ENCODE measurements at places on chromosomes 11 and 22.

DNA sequence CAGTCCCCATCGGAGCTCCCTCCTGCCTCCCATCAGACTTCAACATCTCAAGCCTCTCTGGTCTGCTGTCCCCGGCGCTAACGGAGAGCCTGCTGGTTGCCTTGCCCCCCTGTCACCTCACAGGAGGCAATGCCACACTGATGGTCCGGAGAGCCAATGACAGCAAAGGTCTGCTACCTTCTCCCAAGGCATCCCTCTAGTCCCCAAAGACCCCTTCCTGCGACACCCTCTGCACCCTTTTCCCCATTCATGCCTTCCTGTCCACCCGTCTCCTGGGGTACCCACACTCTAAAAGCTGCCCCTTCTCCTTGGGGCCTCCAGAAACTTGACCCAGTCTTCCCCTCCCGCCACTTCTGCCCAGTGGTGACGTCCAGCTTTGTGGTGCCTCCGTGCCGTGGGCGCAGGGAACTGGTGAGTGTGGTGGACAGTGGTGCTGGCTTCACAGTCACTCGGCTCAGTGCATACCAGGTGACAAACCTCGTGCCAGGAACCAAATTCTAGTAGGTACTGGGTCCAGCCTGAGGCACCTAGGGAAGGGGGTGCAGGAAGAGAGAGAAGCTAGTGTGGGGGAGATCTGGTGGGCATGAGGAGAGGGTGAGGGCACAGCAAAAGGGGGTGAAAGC, 860 bp downstream of the UPK2 start:
- DNase-seq: no peak

- no peak for DNase-seq
These were observed 10.2 kb downstream of the CCDC34 start for GRCh38 chr11:27352781-27353180.

DNA sequence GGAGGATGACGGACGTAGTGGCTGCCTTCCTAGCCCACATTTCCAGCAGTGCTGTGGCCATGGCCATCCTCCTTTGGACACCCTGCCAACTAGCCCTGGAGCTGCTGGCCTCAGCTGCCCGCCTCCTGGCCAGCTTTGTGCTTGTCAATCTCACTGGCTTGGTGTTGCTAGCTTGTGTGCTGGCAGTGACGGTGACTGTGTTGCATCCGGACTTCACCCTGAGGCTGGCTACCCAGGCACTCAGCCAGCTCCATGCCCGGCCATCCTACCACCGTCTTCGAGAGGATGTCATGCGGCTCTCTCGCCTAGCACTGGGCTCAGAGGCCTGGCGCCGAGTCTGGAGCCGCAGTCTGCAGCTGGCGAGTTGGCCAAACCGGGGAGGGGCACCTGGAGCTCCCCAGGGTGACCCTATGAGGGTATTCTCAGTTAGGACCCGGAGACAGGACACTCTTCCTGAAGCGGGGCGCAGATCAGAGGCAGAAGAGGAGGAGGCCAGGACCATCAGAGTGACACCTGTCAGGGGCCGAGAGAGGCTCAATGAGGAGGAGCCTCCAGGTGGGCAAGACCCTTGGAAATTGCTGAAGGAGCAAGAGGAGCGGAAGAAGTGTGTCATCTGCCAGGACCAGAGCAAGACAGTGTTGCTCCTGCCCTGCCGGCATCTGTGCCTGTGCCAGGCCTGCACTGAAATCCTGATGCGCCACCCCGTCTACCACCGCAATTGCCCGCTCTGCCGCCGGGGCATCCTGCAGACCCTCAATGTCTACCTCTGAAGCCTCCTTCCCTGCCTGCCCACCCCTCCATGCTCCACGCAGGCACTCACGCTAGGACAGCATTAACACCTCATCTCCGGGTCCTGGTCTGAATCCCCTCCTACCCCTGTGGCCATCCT, 1.6 kb downstream of the RNF26 start:
- DNase-seq: no peak

- DNase-seq: peak; percentile 60
These were observed 16.3 kb upstream of the CYP2R1 start for GRCh38 chr11:14908214-14908880.

- DNase-seq: no peak
These were observed 74.4 kb downstream of the MS4A13 start for GRCh38 chr11:60589611-60590010.

DNA sequence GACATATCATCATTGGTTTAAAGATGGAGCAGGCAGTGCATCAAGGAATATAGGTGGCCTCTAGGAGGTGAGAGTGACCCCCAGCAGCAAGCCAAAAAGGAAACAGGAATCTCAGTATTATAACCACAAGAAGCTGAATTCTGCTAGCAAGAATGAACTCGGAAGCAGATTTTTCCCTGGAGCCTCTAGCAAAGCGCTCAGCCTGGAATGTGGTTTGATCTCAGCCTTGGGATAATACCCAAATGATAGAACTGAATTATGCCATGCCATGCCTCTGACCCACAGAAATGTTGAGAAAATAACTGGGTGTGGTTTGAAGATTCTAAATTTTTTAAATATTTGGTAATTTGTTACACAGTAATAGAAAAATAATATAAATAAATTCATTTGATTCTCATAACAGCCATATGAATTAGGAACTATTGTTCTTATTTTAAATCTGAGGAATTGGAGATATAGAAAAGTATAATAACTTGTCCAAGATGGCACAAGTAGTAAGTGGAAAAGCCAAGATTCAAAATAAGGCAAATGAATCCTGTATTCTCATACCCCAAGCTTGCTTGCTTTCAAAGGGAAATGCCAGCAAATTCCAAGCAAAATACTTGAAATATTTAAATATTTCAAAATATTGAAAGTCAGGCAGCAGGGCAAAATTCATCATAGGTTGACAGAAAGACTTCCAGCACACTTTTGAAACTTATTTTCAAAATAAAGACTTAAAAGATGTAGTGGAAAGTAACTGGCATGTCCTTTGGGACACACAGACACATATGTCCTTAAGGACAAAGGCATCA, 567.4 kb downstream of the KCNA4 start:
- no peak for DNase-seq

DNA sequence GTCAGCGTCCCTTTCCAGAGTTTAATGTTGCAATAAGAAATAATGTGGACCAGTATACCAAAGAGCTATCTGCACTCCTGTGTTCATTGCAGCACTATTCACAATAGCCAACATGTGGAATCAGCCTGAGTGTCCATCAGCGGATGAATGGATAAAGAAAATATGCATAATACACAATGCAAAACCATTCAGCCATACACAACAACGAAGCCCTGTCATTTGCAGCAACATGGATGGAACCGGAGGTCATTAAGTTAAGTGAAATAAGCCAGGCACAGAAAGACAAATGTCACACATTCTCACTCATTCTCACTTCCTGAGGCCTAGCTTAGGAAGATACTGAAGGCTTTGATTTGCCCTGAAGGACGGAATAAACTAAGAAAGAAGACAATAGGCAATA, 22.1 kb downstream of the SLC5A4 start:
- no peak for DNase-seq

GRCh38 chr11:114059278-114059983, at the start of gene ZBTB16:
Gene ZBTB16 (plus strand): TSS chr11:114059711. CDS start chr11:114063301, 3,590 bp downstream.
- DNase-seq: no peak

DNA sequence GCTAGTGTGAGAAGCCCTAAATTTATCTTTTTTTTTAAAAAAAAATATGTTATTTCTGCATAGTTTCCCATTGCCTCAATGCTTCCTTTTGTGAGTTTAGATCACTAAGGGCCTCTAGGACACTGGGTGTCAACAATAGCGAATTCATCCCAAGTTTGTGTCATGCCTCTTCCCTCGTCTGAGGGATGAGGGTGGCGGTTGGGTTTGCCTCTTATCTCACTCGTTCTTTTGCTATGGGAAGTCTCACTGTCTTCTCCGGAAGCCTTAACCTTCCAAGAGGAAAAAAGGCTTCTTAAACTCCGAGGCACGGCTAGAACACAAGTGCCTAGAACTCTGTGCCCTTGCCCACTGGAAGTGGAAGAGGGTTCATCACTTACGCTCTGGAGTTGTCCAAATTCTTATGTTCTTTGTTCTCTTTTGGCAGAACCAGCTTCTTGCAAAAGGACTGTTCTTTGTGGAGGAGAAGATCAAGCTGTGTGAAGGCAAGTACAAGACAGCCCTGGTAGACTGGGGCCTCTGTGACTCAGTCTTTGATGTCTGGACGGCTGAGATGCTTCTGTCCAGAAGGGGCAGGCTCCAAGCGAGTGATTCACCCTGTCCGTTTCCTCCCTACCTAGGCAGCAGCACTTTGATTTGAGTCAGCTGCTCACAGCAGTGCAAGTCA, 78.5 kb downstream of the TRAF6 start:
- no peak for DNase-seq

- DNase-seq: no peak
These were observed 25.3 kb downstream of the SCN3B start for GRCh38 chr11:123628936-123629683.

DNA sequence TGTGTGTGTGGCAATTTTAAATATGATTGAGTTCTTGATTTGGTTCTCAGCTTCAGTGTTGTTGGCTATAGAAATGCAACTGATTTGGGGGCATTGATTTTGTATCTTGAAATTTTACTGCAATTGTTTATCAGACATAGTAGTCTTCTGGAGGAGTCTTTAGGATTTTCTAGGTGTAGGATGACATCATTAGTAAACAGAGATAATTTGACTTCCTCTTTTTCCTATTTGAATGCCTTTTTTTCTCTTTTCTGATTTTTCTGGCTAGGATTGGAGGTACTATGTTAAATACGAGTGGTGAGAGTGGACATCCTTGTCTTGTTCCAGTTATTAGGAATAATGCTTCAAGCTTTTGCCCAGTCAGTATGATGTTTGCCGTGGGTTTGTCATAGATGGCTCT, 124.9 kb downstream of the MSANTD4 start:
- no peak for DNase-seq

GRCh38 chr11:104435494-104435893, 271.5 kb upstream of the PDGFD start:
- DNase-seq: no peak

DNA sequence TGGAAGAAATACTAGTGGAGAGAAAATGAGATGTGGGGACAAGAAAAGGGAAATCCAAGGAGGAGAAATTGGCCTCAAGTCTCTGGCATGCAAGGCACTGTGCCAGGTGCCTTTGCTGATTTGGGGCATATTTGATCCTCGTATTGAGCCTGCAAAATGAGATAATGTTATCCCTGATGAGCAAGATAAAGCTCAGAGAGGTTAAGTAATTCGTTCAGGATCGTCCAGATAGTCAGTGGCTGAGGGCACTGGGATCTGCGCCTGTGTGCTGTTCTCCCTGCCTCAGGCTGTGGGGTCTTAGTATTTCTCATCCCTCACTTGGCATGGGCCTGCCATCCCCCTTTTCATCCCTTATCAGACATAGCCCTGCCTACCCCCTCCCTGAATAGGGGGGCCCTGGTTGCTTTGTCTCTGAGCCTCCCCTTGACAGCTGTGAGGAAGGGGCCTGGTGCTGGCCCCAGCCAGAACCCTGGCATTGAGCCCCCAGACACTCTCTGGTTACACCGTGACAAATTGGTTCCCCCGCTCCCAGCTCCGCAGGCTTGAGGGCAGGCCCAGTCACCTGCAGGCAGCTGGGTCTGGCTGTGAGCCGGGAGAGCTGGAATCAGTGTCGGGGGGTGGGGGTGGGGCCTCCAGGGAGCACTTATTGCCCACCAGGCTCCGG, 85.7 kb downstream of the NECTIN1 start:
- DNase-seq: no peak

DNA sequence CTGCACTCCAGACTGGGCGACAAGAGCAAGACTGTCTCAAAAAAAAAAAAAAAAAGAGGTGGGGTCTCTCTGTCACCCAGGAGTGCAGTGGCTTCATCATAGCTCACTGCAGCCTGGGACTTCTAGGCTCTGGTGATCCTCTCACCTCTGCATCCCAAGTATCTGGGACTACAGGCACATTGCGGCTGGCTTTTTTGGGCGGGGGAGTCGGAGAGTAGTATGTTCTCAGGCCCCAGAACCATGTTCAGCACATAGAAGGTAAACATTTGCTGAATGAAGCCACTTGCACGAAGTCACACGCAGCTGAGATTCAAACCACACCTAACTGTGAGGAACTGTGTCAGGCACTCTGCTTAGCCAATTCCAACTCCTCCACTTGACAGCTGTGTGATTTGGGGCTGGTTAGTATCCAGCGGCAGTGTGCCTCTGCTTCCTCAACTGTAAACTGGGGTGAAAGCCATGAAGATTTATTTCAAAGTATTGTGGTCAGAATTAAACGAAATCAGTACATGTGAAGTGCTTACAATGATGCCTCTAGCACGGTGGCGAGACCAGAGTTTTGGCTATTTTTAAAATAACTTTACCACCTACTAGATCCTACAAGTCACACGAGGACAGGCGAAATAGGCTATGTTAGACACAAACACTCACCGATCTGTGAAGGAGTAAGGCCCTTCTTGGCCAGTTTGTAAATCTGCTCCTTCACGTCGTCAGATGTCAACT, 789 bp downstream of the RPS13 start:
- DNase-seq: no peak

GRCh38 chr11:18235394-18236334, 938 bp downstream of the SAA4 start:
- DNase-seq: no peak

Data from MM.1S (cell line).